A549 (cell line): ENCODE measurements at places on chromosomes 6 and 20. TPM values are rescaled to one million over a fixed set of nuclear protein-coding genes. Genes with fewer than 3 reads are reported as not detected.

DNA sequence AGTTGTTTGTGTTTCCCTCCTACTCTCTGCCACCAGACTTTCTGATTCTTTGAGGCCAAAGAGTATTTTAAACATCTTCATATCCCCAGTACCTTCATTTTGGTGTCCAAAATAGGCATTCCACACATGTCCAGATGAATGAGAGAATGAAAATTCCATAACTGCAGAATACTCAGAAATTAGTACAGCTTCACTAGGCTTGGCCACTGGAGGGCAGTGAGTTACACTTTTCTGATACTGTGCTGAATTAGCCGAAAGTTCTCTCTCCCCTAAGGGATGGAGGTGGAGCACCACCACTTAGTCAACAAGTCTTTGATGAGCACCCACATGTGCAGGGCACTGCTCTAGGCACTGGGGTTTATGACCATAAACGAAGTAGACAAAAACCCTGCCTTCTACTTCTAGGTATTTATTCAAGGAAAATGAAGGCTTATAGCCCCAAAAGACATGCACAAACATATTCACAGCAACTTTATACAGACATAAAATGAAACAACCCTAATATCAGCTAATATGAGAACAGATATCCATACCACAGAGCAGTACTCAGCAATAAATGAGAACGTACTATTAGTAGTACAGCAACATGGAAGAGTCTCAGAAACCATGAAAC is 46.1 kb upstream of the TMEM217 start:
- peak; percentile 37 for DNase-seq

GID8 gene
- polyA plus RNA-seq: 18.6 to 19.2 TPM (median 19.0 TPM) in 3 replicates

- no peak for DNase-seq
These were observed 53.1 kb upstream of the VSX1 start for GRCh38 chr20:25135031-25135430.

DNA sequence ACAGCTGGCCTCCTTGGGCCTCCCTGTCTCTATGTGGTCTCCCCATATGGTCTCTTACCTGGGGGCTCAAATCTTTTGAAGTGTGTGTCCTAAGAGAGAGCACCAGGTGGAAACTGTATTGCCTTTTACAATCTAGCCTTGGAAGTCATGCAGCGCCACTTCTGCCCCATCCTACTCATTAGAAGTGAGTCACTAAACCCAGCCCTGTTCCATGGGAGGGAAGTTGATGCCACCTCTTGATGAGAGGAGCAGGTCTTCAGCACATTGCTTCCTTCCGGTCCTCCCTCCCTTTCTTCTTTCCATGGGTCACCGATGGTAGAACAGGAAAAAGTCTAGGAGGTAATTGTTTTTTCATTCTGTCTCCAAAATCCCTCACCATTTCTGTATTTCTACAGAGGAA is 156.3 kb downstream of the FOXA2 start:
- no peak for DNase-seq

GRCh38 chr6:147700436-147701209 is 192.1 kb downstream of the SAMD5 start:
- DNase-seq: no peak
